ENCODE measurements at places on chromosomes 3 and 15.

- DNase-seq, result no peak
Measured at GRCh38 chr3:88785841-88786240, 321.6 kb upstream of the EPHA3 start.

GRCh38 chr3:149016242-149016641, 24.9 kb downstream of the GYG1 start:
- DNase-seq, result no peak

GRCh38 chr15:66795851-66796250, 93.8 kb downstream of the SMAD6 start:
- DNase-seq, result no peak

GRCh38 chr3:78434801-78435200, 1333.0 kb downstream of the ROBO1 start:
- no peak for DNase-seq

- DNase-seq, result peak; percentile 49
Measured at GRCh38 chr3:197520311-197521276, 35.2 kb downstream of the BDH1 start.

DNA sequence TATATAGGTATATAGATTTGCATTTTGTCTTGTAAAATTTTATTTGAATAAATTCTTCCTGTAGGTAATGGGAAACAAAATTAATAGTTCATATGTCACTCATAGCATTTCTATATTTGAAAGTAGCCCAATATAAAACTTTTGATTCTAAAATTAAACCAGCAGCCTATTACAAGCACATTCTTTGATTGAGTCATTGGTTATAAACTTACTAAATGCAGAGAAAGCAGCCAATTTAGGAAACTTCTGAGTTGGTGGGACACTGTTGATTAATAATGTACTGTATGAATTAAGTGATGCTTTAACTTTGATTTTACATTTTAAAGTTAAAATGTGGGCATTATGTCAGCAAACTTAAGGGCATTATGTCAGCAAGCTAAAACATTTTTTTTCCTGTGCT, 34.5 kb downstream of the NR1D2 start:
- DNase-seq, result no peak
